ENCODE measurements at places on chromosomes 16 and 17.

- H3K4me3 ChIP-seq, result no peak overlapping the region
- no peak overlapping the region for H3K27ac ChIP-seq
- DNase-seq, result no peak
- no peaks in the 10 kb centered on the region for H3K4me1 ChIP-seq
- no peaks in the 10 kb centered on the region for H3K27me3 ChIP-seq
These were observed 424.6 kb upstream of the C16orf82 start for GRCh38 chr16:26642047-26642664.

- H3K4me1 ChIP-seq, result no peaks in the 10 kb centered on the region
- no peaks in the 10 kb centered on the region for H3K36me3 ChIP-seq
- no peak for DNase-seq
- H3K4me3 ChIP-seq, result no peak overlapping the region
- H3K27me3 ChIP-seq, result no peaks in the 10 kb centered on the region
These were observed 28.6 kb upstream of the XYLT1 start for GRCh38 chr16:17499223-17499902.

DNA sequence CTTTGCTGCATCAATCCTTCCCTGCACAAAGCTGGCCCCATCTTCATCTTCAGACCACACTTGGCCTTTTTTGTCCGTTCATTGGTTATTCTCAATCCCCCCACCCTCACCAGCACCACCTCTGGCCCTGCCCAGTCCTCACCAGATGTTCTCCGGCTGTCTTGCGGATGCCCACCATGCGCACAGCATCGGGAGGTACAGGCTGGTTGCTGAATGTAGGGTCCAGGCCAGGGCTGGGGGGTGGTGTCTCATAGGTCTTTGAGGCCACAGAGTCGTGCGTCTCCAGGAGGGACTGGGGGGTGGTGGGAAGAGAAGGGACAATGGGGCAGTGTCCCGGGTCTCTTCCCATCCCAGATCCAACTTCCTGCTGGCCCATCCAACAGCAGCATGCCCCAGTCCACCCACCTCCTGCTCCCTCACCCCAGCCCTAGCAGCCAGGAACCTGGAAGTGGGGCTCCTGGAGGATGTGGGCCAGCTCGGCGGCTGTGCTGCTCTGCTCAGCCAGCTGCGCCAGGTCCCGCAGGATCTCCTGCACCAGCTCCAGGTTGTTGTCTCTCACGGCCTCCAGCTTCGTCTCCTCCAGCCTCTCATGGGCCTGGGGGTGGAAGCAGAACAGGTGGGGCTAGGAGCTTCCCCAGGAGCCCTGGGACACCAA lies 24.4 kb downstream of the MPP2 start:
- H3K36me3 ChIP-seq, result no peaks in the 10 kb centered on the region
- no peak overlapping the region for H3K4me3 ChIP-seq
- H3K27me3 ChIP-seq, result no peaks in the 10 kb centered on the region
- DNase-seq, result no peak

- no peaks in the 10 kb centered on the region for H3K36me3 ChIP-seq
- no peaks in the 10 kb centered on the region for H3K27me3 ChIP-seq
- H3K4me3 ChIP-seq, result no peak overlapping the region
- no peaks in the 10 kb centered on the region for H3K4me1 ChIP-seq
These were observed 5.1 kb downstream of the MMD start for GRCh38 chr17:55416470-55417052.

DNA sequence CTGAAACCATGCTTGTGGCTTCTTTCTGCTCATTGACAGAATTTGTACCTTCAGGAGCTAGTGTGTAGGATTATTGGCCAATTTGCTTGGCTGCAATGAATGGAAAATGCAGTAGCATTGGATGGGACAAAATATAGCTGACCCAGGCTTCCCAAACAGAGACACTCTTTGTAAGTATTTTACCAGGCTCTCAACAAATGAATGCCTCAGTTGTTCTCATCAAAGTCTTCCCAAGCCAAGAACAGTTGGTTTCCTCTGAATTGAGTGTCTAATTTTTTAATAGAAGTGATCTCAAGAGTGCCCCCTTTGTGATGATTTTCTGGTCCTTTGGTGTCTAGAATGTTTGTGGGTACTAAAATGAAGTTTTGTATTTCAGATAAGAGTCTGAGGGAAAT lies 140.9 kb downstream of the SHISA9 start:
- H3K36me3 ChIP-seq, result no peaks in the 10 kb centered on the region
- H3K4me3 ChIP-seq, result no peak overlapping the region
- H3K4me1 ChIP-seq, result no peaks in the 10 kb centered on the region
- H3K27me3 ChIP-seq, result no peaks in the 10 kb centered on the region
- H3K27ac ChIP-seq, result no peak overlapping the region

DNA sequence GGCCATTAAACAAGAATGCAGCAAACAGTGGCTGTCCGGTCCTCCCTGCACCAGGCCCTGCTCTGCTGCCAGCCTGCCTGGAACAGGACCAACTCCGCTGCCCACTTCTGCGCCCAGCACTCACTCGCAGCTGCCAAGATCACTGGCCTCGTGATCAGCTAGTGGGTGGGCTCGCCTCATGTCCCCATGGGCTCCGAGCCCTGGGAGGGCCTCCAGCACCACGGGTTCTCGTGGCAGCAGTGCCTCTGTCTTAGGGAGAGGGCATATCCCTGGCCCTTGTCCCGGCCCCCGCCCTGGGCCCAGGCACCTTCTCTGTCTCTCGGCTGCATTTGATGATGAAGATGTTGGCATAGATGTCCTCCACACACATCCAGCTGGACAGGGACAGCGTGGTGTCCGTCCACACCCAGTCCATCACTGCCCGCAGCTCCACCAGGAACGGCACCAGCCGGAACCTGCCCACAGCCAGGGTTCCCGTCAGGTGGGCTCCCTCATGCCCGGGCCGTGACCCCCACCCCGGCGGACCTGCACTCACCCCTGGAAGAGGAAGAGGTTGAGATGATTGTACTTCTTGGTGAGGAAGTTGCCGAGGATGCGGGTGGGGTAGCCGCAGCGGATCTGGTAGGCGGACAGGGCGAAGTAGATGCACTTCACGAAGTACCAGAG lies 13.1 kb downstream of the CTU2 start:
- no peak overlapping the region for H3K27ac ChIP-seq
- DNase-seq, result no peak
- peaks cover 50% of the 10 kb centered on the region for H3K36me3 ChIP-seq
- H3K27me3 ChIP-seq, result no peaks in the 10 kb centered on the region
- no peaks in the 10 kb centered on the region for H3K4me1 ChIP-seq
- H3K4me3 ChIP-seq, result no peak overlapping the region

GRCh38 chr17:66287911-66288310 lies 14.5 kb upstream of the PRKCA start:
- no peak for DNase-seq
- no peaks in the 10 kb centered on the region for H3K27me3 ChIP-seq
- no peaks in the 10 kb centered on the region for H3K36me3 ChIP-seq
- H3K4me1 ChIP-seq, result no peaks in the 10 kb centered on the region
- no peak overlapping the region for H3K27ac ChIP-seq

GRCh38 chr17:78761789-78762406 lies 20.2 kb downstream of the CYTH1 start:
- H3K27ac ChIP-seq, result peak overlapping the region; percentile 35
- H3K27me3 ChIP-seq, result no peaks in the 10 kb centered on the region
- H3K4me3 ChIP-seq, result no peak overlapping the region
- DNase-seq, result no peak

GRCh38 chr17:42683407-42684034 lies 1.2 kb downstream of the CNTNAP1 start:
- peak overlapping the region; percentile 35 for H3K4me3 ChIP-seq
- no peaks in the 10 kb centered on the region for H3K27me3 ChIP-seq
- H3K4me1 ChIP-seq, result peaks cover 9% of the 10 kb centered on the region
- DNase-seq, result peak; percentile 50
- no peaks in the 10 kb centered on the region for H3K36me3 ChIP-seq

GRCh38 chr17:63698886-63699637 lies 863 bp downstream of the LIMD2 start:
- no peak for DNase-seq
- peak overlapping the region; percentile 68 for H3K27ac ChIP-seq
- H3K4me1 ChIP-seq, result no peaks in the 10 kb centered on the region
- H3K27me3 ChIP-seq, result no peaks in the 10 kb centered on the region
- H3K36me3 ChIP-seq, result peaks cover 5% of the 10 kb centered on the region

DNA sequence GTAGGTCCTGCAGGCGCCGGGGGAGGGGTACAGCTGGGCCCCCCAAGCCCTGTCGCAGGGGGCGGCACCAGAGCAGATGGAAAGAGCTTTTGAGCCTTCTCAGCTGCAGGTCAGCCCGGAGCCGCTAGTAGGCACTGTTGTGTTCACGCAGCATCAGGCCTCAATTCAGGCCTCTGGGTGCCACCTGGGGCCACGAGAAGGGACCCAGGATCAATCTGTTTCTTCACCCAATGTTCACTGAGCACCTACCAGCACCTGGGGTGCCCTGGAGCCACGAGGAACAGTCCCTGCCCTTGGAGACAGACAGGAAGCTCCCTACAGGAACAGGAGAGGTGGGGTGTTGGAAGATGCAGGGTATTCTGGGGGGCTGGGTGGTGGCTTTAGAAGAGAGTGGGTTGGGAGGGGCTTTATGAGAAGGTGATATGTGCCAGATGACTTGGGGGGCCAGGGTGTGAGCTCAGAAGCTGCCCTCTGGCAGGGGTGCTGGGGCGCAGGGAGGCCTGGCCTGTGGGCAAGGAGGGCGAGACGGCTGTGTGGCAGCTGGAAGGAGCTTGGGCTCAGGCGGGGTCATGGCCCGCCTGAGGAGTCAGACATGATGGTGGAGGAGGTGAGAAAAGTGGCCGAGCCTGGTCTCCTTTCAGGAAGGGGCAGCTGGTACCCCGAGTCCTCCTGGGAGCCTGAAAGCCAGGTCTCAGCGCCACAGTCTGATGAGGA lies 121.9 kb upstream of the GSE1 start:
- DNase-seq, result no peak
- H3K4me1 ChIP-seq, result peaks cover 15% of the 10 kb centered on the region
- H3K4me3 ChIP-seq, result no peak overlapping the region
- H3K36me3 ChIP-seq, result no peaks in the 10 kb centered on the region
- H3K27me3 ChIP-seq, result no peaks in the 10 kb centered on the region

- no peak for DNase-seq
- no peak overlapping the region for H3K4me3 ChIP-seq
- no peak overlapping the region for H3K27ac ChIP-seq
- peaks cover 3% of the 10 kb centered on the region for H3K4me1 ChIP-seq
These were observed 2.6 kb downstream of the RIPOR1 start for GRCh38 chr16:67531247-67531646.

- H3K4me3 ChIP-seq, result no peak overlapping the region
- H3K36me3 ChIP-seq, result no peaks in the 10 kb centered on the region
- DNase-seq, result peak; percentile 29
- H3K4me1 ChIP-seq, result no peaks in the 10 kb centered on the region
- H3K27ac ChIP-seq, result no peak overlapping the region
These were observed 11.4 kb downstream of the CHST4 start for GRCh38 chr16:71537643-71538042.

- peak overlapping the region; percentile 94 for H3K4me3 ChIP-seq
- peak overlapping the region; percentile 83 for H3K27ac ChIP-seq
- H3K4me1 ChIP-seq, result peaks cover 4% of the 10 kb centered on the region
- no peak for DNase-seq
These were observed 502 bp downstream of the FAAP100 start for GRCh38 chr17:81551458-81552243.

- no peak overlapping the region for H3K27ac ChIP-seq
- no peaks in the 10 kb centered on the region for H3K36me3 ChIP-seq
- H3K4me1 ChIP-seq, result no peaks in the 10 kb centered on the region
These were observed 125.5 kb downstream of the CACNG3 start for GRCh38 chr16:24381470-24382118.

- no peak overlapping the region for H3K4me3 ChIP-seq
- H3K27me3 ChIP-seq, result no peaks in the 10 kb centered on the region
- H3K4me1 ChIP-seq, result no peaks in the 10 kb centered on the region
- H3K36me3 ChIP-seq, result no peaks in the 10 kb centered on the region
- no peak for DNase-seq
- H3K27ac ChIP-seq, result no peak overlapping the region
These were observed 66.6 kb downstream of the NOS2 start for GRCh38 chr17:27733773-27734172.

DNA sequence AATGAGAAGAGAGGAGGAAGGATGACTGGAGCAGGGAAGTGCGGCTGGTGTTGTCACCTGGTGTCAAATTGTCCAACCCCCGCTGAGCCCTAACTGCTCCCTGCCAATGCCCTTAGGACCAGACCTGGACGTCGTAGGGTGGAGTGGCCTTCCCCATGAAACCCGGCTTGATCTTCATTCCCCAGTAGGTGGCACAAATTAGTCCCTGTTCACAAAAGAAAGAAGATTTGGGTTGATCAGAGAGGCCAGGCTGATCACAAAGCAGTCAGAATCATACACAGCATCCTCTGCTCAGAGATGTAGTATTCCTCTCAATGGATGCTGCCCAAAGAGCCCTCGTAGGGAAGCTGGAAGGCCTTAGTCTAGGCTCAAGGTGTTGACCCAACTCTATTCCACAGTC lies 60.2 kb downstream of the ACSM1 start:
- no peak for DNase-seq
- H3K36me3 ChIP-seq, result no peaks in the 10 kb centered on the region
- H3K4me3 ChIP-seq, result no peak overlapping the region

DNA sequence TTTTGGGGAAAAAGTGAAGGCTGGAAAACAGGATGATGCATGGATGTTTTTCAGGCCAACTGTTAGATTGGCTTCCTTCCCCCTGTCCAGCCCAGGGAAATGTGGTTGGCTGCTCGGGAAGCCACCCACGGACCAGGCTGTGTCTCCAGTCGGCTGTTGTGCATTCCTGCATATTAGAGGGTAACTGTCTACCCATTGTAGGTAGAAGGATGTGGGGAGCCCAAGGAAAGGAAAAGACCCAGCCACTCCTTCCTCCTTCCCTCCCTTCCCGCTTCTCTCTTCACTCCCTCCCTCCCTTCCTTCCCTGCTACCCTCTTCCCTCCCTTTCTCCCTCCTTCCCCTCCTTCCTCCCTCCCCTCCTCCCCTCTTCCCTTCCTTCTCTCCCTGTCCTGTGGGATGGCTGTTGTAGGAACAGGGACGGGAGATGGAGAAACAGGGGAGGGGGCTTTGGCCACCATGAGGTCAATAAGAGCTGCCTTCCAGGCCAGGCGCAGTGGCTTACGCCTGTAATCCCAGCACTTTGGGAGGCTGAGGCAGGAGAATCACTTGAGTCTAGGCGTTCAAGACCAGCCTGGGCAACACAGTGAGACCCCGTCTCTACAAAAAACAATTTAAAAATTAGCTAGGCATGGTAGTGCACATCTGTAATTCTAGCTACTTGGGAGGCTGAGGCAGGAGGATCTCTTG lies 16.9 kb downstream of the SYT17 start:
- no peaks in the 10 kb centered on the region for H3K4me1 ChIP-seq
- H3K27ac ChIP-seq, result no peak overlapping the region
- H3K4me3 ChIP-seq, result no peak overlapping the region
- no peaks in the 10 kb centered on the region for H3K27me3 ChIP-seq
- H3K36me3 ChIP-seq, result peaks cover 3% of the 10 kb centered on the region

DNA sequence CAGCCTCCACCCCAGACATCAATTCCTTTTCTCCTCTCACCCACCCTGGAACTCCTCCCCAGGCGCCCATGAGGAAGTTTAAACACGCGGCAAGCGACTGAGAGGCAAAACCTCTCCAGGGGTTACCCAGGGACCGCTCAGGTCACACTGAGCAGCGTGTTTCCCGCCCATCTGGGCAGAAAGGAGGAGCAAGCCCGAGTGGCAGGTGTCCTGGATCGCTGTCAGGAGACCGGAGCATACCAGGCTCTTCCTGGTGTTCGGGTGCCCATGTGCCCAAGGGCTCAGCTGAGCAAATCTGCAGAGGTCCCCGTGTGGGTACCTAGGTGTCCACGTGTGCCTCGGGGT lies 491 bp downstream of the SLC25A19 start:
- no peaks in the 10 kb centered on the region for H3K4me1 ChIP-seq
- H3K27ac ChIP-seq, result peak overlapping the region; percentile 84

GRCh38 chr17:16917671-16918394 lies 54.1 kb downstream of the TNFRSF13B start:
- H3K27ac ChIP-seq, result no peak overlapping the region
- no peaks in the 10 kb centered on the region for H3K36me3 ChIP-seq
- H3K27me3 ChIP-seq, result no peaks in the 10 kb centered on the region
- DNase-seq, result no peak
- no peaks in the 10 kb centered on the region for H3K4me1 ChIP-seq
- no peak overlapping the region for H3K4me3 ChIP-seq
